T follicular helper cell (primary cell): ENCODE measurements at places on chromosomes 4 and X.

- DNase-seq = no peak
Observed at GRCh38 chr4:102959496-102959895, 60.0 kb downstream of the SLC9B1 start.

DNA sequence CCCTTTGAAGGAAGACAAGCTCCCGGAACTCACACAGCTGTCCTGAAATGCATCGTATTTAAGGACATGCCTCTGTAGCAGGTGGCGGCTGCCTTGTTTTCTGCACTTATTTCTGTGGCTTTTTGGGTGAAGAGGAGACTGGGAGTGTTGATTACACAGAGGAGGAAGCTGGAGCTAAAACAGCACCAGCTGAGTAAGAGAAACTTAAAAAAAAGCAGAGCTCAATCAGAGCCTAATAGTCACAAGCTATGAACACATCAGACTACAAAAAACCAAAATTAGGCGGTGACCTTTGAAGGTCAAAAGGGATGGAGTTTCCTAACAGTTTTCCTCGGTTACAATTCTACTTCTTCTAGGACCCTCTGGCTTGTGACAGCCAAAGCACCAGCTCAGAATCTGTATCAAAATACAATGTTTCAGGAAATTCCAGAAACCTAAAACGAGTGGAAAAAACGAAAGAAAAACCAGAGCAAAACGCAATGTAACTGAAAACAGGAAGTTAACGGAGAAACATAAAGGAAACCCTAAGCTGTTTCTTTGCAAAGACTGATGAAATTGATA, 13.5 kb downstream of the PRKX start:
- DNase-seq = no peak

DNA sequence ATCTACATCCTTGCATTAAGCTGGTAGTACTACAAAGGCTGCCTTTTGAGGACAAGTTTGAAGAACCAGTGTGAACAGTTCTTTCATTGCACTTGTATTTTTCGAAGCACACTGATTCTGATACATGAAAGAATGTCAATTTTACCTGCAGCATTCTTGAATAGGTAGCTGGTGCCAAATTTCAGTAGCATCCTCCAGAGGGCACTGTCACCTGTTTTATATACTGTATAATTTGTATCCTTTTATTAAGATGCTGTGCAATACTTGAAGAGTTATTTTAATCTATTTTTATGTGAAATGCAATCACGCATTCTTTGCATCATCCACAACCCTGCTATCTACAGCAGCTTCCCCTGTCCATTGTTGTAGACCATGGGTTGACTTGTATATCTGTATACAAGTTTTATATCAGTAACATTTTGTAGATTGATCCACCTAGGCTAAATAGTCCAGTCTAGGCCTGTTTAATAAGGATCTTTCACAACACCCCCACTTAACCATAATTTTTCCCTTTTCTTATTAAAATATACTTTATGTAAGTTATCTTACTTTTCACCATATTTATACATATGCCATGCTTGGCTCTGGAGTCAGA, 325.7 kb downstream of the PCDH7 start:
- DNase-seq = no peak

- DNase-seq = no peak
Observed at GRCh38 chr4:84159762-84160161, 339.3 kb downstream of the NKX6-1 start.

GRCh38 chr4:163991298-163991865, 496.9 kb downstream of the TMA16 start:
- no peak for DNase-seq

DNA sequence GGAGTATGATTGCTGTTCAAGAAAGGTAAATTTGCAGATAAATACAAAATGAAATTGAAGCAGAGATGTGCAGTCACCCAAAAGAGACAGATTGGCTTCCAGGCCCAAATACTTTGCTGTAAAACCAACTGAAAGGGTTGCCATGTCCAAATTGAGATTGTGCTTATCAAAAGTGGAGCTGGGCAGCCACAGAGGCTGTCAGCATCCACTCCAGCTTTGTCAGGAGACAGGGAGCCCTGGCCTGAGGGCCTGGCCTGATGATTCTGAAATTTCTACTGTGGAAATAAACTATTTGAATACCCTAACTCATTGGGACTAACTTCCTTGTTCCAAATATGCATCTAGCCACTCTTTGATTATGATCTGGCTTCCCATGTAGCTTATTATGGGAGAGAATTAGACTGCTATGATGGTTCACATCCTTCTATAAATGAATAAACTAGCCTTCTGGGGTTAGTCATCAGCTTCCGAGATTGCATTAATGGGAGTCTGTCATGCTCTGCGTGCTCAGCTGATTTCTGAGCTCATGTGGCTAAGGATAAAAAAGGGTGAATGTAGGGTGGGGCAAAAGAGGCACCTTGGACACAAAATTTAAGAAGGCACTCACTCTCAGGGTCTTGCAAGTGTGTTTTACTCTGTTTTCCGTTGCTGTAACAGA, 48.2 kb downstream of the SLC34A2 start:
- no peak for DNase-seq

DNA sequence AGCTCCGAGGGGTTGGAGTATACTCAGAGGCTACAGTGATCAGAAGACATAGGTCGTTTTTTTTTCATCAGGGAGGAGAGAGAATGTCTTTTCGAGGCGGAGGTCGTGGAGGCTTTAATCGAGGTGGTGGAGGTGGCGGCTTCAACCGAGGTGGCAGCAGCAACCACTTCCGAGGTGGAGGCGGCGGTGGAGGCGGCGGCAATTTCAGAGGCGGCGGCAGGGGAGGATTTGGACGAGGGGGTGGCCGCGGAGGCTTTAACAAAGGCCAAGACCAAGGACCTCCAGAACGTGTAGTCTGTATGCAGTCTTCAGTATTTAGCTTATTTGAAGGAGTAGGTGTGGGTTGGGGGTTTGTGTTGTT, 500 bp downstream of the GAR1 start:
- peak; percentile 19 for DNase-seq

GRCh38 chrX:154409222-154409871, at the start of gene DNASE1L1:
Gene DNASE1L1 (minus strand): TSS chrX:154409254. CDS start chrX:154405568, 3,686 bp downstream.
- no peak for DNase-seq

DNA sequence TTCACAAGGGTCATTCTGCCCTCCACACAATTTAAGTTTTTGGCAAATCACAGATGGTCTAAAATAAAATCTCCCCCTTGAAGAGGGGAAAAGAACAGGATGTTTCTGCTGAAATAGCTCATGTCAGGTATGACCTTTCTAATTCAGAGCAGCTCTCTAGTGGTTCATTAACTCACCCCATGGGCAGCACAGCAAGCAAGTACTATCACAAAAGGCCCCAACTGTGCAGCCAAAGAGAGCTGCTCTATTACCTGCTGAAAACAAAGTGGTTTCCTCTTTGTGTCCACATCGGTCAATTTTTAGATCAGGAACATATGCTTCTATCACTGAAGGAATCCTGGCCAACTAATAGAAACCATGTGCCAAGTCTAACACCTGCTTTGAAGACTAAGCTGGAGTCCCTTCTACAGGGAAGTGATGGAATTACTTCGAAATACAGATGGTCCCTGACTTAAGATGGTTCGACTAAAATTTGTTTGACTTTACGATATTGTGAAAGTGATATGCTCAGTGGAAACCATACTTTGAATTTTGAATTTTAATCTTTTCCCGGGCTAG, 164.3 kb downstream of the ENOX2 start:
- no peak for DNase-seq

DNA sequence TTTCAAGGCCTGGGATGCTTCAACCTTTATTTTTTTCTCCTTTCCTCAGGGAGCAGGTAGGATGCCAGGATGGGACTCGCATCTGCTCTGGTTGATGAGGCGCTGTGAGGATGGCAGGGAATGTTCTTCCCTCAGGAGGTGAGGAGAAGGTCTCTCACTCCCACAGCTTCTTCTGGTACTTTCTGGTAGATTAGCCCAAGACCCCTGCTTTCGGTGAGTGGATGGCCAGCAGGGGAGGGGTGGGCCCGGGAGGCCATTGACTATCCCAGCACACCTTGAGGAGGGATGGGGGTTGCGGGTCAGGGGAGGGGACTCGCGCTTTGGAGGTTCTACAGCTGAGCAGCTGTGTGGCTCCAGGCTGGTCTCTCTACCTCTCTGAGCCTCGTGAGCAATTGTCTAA, 14.8 kb downstream of the CYTL1 start:
- DNase-seq = no peak

DNA sequence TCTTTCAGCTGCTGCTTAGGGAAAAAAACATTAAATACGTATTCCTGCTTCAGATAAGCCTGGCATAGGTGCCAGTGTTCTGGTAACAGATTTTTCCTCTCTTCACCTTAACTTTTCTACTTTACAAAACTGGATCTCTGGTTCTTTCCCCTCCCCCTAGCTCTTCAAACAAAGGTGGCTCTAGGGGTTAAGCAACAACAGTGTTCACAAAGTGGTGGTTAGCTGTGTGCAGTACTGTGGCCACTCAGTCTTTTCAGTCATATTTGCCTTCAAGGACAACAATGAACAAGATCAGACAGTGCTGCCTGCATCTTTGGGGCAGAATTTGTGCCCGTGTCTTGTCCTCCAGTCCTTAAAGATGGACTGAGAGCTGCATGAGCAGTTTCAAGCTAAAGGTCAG, 15.1 kb upstream of the RGN start:
- DNase-seq = no peak

- no peak for DNase-seq
Observed at GRCh38 chr4:82525307-82525911, 36.4 kb downstream of the TMEM150C start.

DNA sequence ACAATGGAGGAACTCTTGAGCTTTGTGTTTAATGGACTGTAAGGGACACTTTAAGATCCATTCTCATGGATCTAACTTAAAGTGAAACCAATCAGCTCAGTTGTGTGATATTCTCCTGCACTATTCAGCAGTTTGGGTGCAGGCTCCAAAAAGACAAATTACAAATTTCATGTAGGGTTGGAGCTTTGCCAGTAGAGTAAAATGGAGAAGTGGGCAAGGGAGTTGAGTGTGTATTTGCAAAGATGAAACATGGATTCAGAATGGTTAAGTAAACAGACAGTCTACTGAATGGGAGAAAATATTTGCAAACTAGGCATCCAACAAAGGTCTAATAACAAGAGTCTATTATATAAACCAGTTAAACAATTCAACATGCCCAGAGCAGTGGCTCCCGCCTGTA, 21.2 kb upstream of the MID2 start:
- no peak for DNase-seq

GRCh38 chr4:186942758-186943377, 219.2 kb upstream of the FAT1 start:
- no peak for DNase-seq

DNA sequence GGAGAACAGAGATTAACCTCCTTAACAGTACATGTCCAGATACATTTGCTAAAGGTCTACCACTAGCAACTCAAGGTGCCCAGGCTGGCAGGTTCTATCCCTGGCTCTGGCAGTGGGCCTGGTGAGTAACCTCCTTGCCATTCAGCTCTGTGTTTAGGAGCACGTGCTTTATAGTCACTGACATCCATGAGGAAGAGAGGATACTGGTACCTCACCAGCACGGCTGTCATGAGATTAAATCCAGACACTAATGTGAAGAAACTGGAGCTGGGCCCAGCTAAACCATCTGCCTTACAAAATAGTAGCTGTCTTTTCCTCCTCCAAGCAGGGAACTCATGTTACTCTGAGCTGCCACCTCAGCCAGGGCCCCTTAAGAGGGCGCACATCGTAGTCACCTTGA, 45.3 kb downstream of the GPRASP3 start:
- DNase-seq = no peak

DNA sequence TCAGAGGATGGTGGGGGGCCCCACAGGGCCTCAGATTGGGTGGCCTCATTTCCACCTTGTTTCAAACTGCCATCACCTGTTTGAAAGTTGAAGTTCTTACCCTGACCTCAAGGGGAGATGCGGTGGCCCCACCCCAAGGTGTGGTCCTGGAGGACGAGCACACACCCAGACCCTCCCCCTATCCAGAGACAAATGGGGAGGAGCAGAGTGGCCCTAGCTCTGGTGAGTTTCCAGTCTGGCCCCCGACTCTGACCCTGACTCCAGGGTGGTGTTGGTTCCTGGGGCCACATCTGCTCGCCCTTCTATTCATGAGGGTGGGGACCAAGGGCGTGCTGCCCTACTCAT, 36.3 kb upstream of the ADRA2C start:
- DNase-seq = no peak

- no peak for DNase-seq
Observed at GRCh38 chr4:93775551-93775950, 53.0 kb upstream of the ATOH1 start.

- DNase-seq = no peak
Observed at GRCh38 chr4:26020083-26020668, 106.2 kb downstream of the SMIM20 start.

GRCh38 chr4:103786014-103786413, 66.2 kb upstream of the TACR3 start:
- DNase-seq = no peak

- DNase-seq = no peak
Observed at GRCh38 chr4:174402470-174403176, 118.9 kb downstream of the CEP44 start.

DNA sequence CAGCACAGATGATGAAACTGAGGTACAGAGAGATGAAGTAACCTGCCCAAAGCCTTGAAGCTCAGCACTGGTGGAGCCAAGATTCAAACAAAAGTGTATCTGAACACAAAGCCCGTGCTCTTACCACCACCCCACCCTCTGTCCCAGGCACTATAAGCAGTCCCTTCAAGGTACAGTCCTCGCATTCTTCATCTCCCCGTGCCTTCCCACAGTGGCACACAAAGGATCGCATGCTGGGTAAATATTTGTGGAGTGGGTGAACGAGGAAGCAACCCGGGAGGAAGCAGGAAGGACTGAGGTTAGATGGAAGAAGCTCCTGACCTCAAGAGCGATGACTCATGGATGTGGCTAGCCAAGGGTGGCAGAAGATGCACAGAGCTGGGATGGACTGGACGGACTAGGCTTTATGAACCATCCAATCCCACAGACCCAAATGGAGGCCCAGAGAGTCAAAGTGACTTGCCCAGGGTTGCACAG, 18.4 kb downstream of the IQSEC2 start:
- no peak for DNase-seq

DNA sequence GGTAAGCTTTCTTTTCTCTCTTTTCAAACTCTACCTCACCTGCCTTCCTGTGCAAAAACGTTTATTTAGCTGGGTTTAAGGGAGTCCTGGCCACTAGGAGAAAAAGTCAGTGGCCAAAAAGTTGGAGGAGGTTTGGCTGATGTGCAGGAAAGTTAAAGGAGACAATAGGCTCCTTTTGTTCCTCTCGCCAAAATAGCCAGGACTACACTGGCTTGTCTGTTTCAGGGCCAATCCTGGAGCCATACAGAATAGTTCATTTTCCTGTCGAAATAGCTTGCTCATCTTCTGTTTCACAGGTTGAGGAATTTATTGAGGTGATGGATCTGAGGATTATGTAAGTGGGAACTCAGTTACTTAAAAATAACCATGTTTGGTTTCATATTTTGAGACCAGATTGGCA, 423 bp downstream of the HEPH start:
- DNase-seq = no peak

- no peak for DNase-seq
Observed at GRCh38 chr4:39706741-39707511, 9.0 kb downstream of the UBE2K start.

GRCh38 chrX:123237271-123237670, 53.2 kb downstream of the GRIA3 start:
- no peak for DNase-seq
